ENCODE measurements at places on chromosomes 2 and 18.

- DNase-seq, result no peak
These were observed 39.5 kb upstream of the CERS6 start for GRCh38 chr2:168416555-168416954.

DNA sequence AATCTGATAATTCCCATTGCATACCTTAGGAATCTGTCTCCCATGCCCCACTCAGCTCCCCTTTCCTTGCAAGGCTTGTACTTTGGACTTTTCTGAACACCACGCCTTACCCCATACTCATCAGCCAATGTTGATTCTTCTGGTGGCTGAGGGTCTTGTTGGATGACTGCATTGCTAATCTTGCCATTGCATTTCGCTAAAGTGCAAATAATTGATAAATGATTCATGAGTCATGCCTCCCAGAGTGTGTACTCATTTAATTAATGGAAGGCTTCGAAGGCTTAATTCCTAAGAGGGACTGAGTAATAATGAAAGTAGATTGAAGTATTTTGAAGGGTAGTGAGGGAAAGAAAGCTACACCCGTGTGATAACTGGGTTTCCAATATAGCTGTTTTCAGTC is 28.0 kb upstream of the PPP1R1C start:
- DNase-seq, result no peak

GRCh38 chr2:236661762-236662110 is 92.1 kb downstream of the ACKR3 start:
- no peak for DNase-seq

- no peak for DNase-seq
These were observed 54.0 kb downstream of the HRH4 start for GRCh38 chr18:24514439-24514838.

DNA sequence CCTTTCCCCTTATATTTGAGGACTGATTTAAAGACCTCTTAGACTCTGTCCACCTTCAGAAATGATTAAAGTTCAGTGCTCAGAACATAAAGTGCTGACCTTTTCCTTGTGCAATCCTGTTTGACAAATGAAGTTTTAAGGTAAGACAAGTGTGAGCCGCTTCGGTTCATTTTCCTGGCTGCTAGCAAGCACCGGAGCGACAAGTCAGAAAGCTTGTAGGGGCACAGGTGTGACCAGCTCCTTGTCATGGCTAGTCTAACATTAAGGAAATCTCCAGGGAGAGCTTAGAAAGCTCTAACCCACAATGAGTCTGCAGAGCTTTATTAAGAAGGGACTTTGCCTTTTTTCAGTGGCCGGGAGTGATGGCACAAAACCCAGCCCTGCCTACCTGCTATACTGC is 2.3 kb upstream of the NCKAP5 start:
- no peak for DNase-seq

- DNase-seq, result no peak
These were observed 135.5 kb downstream of the PDE1A start for GRCh38 chr2:182291296-182291695.

- DNase-seq, result no peak
These were observed 117.2 kb downstream of the TCF4 start for GRCh38 chr18:55470826-55471225.

DNA sequence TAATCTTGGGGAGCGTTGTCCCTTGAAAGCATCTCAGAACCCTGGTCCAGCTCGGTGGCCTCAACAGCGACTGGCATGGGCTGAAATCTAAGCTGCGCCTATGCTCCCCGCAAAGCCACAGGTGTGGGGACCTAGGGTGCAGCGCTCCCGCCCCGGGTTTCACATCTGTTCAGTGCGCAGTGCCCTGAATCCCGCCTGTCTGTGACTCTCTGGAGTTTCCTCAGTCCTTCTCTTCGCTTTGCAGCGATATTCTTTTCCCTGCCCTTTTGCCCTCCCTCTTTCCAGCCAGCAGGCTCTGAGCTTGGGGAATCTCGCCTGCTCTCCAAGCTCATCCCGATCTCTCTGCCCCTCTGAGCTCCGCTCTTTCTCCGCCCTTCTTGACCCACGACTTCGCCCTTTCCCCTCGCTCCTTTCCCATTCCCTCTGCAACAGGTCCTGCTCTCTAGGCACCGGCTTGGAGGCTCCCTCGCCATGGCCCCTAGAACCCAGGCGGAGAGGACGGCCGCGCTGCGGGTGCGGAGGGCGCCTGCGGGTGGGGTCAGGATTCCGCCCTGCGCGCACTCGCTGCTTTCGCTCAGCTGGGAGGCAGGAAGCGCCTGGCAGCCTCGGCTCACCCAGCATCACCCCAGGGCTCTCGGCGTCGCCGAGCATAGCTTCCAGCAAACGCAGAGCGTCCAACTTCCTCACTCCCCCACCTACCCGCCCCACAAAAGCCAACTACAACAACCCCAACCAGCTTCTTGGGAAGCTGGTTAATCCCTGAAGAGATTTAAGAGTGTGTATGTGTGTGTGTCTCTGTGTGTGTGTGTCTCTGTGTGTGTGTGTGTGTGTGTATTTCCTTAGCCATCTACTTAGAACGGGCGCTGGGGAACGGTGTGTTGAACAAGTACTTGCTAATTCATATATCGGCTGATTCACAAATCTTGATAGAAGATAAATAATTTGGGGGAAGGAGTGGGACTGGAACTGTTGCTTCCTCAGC is 1.1 kb downstream of the GRP start:
- no peak for DNase-seq

GRCh38 chr2:21032338-21033236 is 11.3 kb downstream of the APOB start:
- no peak for DNase-seq

GRCh38 chr2:96233880-96234316 is 25.3 kb upstream of the STARD7 start:
- no peak for DNase-seq

DNA sequence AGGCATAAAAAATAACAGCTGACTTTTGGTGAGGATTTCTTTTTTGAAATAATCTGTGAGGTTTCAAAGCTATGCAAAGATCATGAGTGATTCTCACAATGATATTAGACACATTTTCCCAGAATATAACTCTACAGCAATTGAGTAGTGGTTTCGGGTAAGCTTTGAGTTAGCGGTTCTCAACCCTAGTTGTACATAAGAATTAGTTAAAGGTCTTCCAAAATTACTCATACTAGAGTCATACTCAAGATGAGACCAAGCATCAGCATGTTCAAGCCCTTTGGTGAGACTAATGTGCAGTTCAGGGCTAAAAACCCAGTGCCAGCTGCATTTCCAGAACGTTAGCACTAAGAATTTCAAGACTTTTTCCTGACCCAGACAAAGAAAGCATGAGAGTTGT is 31.1 kb downstream of the DSG4 start:
- no peak for DNase-seq

DNA sequence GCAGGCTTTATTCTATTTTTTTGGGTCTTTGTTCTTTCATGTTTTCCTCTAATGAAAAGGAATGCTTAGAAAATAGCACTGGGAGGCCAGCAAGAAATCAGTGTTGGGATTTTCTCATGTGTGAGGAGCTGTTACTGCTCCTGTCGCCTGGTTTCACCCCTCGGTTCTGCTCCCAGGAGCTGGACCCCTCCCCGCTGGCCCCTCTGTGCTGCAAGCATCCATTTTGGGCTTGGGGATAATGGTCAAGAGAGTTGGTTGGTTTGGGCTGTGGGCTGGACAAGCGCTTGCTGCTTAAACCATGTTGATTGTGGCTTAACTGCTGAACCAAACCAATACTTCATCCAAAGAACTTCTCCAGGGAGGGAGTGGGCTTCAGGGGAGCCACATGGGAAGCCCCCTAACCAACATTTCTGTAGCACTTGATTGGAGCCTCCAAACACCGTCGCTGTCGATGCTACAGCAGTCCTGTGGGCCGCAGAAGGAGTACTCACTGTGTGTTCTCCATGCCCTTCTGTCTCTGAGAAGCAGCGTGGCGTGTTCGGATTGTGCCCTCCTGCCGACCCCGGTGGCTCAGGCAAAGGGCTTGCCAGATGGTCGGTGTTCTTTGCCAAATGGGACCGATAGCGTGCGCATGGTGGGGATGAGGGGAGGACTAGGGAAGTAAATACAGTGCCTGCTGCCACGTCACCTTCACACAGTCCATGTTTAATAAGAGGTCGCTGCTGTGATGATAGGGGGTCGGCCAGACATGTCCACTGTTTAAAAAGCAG is 40.0 kb downstream of the AGAP1 start:
- DNase-seq, result no peak

DNA sequence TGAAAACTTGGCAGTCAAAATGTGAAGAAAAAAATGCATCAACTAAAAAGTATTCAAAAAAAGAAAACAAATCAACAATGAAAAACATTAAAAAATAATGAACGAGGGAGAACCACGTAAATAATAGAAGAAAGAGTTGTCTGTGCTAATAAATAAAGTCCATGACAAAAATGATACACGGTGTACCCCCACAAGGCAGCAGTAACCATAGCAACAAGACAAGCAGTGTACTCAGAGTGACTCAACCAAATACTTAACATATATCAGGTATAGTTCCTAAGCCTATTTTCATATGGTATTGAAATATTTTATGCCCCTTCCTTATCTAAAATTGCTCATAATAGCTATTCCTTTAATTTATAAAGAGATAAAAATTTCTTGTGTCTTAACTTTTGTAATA is 162.3 kb upstream of the TMEM200C start:
- DNase-seq, result no peak

GRCh38 chr18:36012891-36013290 is 40.4 kb downstream of the RMP24 start:
- no peak for DNase-seq

GRCh38 chr18:41613003-41613609 is 341.9 kb upstream of the PIK3C3 start:
- DNase-seq, result no peak

GRCh38 chr18:36302676-36303075 is 5.2 kb downstream of the FHOD3 start:
- DNase-seq, result no peak

- no peak for DNase-seq
These were observed 115.2 kb downstream of the AP1S3 start for GRCh38 chr2:223722226-223722625.

DNA sequence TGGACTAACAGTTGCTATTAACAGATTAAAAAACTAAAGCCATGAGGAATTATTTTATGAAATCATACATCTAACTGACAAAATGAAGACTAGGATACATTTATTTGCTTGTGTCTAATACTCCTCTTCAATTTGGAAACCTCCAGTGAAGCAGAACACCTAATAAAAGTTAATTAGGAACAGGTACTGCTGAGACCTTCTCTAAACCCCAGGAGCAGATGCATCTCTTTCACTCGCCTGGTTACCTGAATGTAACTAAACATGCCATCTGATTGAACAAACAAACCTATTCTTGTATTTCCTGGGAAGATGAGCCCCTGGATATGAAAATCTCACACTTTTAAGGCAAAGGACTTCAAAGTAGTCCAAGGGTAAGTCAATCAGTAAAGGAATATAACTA is 898.2 kb downstream of the NRXN1 start:
- DNase-seq, result no peak

GRCh38 chr2:215366440-215367032 is 54.7 kb downstream of the ATIC start:
- no peak for DNase-seq

- DNase-seq, result no peak
These were observed 53.3 kb downstream of the PIKFYVE start for GRCh38 chr2:208319391-208319790.

GRCh38 chr2:42474765-42475454 is 18.9 kb downstream of the KCNG3 start:
- DNase-seq, result no peak

- DNase-seq, result no peak
These were observed 129.3 kb upstream of the CTAGE1 start for GRCh38 chr18:22546905-22547570.

GRCh38 chr18:3332376-3332775 is 70.4 kb downstream of the MYL12B start:
- no peak for DNase-seq

- DNase-seq, result no peak
These were observed 10.2 kb upstream of the IL18R1 start for GRCh38 chr2:102345329-102345920.

DNA sequence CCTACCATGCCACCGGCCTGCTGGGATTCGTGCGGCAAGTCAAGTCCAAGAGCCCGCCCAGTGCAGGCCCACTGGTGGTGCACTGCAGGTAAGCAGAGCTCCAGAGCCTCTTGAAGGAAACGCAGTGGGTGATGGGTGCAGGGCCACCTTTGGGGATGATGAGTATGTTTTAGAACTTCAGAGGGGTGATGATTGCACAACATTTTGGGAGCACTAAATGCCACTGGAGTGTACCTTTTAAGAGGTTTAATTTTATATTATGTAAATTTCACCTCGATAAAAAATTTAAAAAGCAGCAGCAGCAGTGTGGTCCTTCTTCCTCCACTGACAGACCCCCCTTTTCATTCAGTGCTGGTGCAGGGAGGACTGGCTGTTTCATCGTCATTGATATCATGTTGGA is 233.1 kb upstream of the RAB12 start:
- DNase-seq, result no peak

GRCh38 chr2:159131267-159131913 is 155.1 kb downstream of the WDSUB1 start:
- no peak for DNase-seq

DNA sequence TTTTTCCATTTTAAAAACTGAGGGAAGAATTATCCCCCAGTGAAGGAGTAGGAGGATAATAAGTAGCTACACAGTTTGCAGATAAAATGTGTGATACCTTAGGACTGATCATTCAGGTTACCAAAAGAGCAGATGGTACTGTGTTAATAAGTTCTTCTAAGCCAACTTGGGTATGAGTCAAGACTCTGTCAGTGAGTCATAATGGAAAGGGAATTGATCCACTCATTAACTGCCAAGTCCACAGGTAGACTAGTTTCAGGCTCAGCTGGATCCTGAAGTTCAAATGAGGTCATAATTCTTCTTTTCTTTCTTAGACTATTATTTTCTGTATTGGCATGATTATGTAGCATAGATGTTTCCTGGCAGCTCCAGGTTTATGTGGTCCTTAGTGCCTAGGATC is 142.4 kb upstream of the ALPP start:
- DNase-seq, result no peak

DNA sequence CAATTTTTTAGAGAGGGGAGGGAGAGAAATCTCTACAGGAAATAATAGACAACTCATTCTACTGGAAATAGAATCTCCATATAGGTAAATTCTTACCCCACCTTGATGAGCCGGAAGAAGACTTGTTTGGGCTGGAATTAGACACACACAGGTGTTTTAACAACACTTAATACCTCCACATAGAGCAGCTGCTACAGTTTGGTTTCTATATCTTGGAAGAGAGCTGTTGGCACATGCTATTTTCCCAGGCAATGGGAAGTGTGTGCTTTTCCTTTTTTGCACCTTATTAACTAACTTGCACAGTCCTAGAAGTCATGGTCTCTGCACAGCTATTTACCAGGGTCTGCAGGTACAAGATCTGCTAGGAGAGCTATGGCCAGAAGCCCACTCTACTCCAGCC is 73.7 kb downstream of the SATB2 start:
- DNase-seq, result no peak

DNA sequence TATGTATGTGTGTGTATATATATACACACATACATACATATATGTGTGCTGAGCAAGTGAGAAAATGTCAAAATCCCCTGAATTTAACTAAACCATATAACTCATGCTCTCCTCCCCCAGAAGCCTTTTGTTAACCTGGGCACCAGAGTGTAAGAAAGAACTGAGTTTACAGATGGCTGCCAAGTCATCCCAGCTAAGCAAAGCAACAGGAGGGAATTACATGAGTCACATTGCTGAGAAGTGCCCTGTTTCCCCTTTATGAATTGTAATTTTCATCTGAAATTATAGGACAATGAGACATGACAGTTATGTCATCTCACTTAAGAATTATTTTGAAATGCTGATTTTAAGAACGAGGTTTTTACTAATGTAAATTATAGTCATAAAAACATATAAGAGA is 29.9 kb downstream of the SCN7A start:
- no peak for DNase-seq
